MG63 (cell line): ENCODE measurements at places on chromosomes 3 and 15. TPM values are rescaled to one million over a fixed set of nuclear protein-coding genes. Genes with fewer than 3 reads are reported as not detected.

The PLA1A gene
- total RNA-seq: not detected in 2 replicates

The PLSCR5 gene
- total RNA-seq: not detected in 2 replicates

The CLEC3B gene
- 0.10 and 2.0 TPM in 2 replicates for total RNA-seq

The CHRNB4 gene
- total RNA-seq: not detected in 2 replicates

The MUC13 gene
- not detected in 2 replicates for total RNA-seq

The HESX1 gene
- total RNA-seq: not detected in 2 replicates

The SYNPR gene
- not detected in 2 replicates for total RNA-seq

The CD200 gene
- 0.36 TPM in 1 of 2 replicates, not detected in the other for total RNA-seq

The SPINT1 gene
- total RNA-seq: not detected in 2 replicates

The C3orf85 gene
- total RNA-seq: not detected in 2 replicates

The ATP13A4 gene
- total RNA-seq: not detected in 2 replicates

The ITGA11 gene
- 41.0 and 63.4 TPM in 2 replicates for total RNA-seq

The CLDN18 gene
- total RNA-seq: not detected in 2 replicates

The CYP1A2 gene
- 0.23 TPM in 1 of 2 replicates, not detected in the other for total RNA-seq
